Erythroblast (primary cell): ENCODE measurements at places on chromosomes 11 and 22.

DNA sequence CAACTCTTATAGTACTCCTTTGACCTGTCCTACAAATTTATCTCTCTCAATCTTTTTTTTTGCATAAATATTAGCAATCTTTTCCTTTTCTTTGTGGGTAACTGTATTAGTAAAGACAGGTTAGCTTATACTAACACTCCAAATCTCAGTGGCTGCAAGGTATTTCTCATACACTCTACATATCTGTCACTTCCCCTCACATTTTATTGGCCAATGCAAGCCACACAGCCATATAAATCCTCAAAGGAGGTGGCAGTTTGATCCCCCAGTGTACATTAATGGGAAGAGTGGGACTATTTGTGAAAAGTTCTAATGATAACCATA is 42.6 kb upstream of the EED start:
- DNase-seq = peak; percentile 62

DNA sequence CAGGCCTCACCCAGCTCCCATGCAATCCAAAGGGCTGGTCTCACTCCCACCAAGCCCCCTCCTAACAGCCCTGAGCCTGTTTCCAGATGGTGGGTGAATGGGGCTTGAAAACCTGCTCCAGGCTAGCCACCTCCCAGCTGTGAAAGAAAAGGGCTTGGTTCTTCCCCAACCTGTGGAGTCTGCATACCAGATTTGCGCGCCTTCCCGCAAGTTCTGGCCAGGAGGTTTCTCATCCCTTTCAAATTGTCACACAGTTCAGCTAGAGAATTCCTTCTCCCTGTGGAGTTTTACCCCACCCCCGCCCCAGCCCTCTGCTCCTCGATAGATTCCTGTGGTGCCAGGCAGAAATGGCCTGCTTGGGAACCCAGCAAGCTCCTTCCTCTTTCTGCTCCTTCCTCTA is 734.6 kb upstream of the FAT3 start:
- no peak for DNase-seq

DNA sequence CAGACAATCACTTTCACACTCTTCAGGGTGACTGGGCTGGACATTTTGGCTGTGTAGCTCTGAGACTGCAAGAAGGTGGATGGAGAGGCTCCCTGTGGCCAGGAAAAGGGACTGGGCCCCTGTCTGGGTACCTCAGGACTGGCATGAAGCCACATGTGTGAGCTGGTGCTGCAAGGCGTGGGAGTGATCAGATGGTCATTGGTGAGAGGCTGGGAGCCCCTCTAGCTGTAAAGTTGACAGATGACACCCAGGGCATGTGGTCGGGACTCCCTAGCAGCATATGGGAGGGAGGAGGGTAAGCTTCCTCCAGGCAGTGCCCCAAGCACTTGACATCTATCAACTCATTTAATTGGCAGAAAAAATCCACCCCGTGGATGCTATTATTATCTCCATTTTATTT is 18.9 kb upstream of the CABP2 start:
- no peak for DNase-seq

DNA sequence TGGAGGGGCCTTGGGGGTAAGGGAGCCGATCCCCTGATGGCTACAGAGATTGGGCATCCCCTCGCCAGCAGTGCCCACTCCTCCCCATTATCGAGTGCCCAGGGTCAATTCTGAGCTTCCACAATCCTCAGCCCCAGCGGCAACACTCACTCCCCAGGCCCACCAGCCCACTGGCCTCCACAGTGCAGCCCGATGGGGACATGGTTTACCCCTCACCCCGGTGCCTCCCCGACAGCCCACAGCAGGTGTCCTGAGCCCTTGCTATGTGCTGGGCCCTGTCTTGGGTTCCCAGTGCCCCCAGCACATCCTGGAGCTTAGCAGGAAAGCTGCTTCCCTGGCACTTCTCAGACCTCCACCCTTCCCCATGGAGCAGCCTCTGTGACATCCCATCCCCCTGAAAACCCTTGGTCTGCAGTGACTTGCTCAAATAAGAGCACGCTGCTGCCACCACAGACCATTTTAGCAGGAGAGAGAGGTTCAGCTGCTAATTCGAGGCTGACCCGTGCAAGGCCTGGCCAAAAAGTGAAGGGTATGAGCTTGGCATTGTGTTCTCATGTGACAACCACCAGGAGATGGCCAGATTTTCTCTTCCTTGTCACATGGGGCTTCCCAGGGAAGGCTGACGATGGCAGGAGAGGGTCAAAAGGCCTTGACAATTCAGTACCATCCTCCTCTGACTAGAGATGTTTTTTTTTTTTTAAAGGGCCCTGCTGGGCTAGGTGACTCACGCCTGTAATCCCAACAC is 23.6 kb downstream of the KCNJ4 start:
- DNase-seq = no peak

DNA sequence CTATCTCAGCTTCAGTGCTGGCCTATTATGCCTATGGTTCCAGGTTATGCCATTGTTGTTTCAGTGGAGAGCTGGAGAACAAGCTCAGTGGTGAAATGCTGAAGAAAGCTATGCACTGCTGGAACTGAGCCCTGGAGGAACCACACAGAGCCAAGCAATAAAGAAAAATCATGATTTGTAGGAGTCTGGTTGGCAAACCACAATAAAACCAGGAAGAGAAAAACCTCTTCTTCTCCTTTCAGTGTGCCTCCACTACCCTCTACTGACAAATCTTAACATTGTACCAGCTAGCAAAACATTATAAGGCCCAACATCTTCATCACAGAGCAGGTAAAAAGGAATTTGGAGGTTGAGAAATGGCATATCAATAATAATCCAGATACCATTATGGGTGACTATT is 5.3 kb downstream of the OR51F2 start:
- DNase-seq = no peak

DNA sequence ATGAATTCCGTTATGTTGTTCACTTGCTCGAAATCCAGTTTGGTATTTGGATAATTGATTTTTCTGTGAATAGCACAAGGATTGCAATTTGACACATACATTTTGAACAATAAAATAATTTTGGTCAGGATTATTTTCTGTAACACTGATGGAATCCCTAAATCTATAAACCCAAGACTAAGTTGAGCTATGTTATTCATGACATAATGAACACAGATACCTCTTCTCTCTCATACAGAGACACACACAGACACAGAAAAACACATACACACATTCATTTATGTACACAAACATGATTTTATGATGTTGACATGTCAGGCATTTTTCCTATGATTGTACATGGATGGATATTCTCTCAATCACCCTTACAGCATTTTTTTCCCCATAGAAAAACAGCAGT is at the start of gene OR4C5:
OR4C5 (minus strand) TSS at position 101 of the 400 bp plus-strand sequence; CDS start at position 101, 0 bp downstream.
- DNase-seq = no peak

GRCh38 chr22:30390974-30391691 is 3.9 kb upstream of the RNF215 start:
- peak; percentile 86 for DNase-seq

DNA sequence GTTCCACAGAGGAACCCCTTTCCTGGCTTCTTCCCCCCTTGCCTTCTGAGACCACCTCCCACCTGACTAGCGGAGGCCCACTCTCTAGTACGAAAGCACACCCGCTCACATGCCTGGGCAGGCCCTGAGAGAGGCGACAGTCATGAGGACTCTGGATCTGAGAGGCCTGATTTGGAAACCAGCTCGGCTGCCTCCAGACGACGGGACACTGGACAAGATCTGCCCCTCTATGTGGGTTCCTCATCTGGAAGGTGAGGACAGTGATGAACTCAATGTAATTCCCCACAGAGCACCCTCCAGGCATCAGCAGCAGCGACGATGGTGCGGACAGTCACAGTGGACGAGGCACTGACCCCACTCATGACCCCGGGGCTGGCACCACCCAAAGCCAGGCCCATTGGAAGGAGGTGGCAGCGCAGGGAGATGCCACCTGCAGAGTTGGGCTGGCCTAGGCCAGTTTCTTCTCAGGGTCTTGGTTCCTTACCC is 7.5 kb downstream of the SULT4A1 start:
- DNase-seq = no peak

DNA sequence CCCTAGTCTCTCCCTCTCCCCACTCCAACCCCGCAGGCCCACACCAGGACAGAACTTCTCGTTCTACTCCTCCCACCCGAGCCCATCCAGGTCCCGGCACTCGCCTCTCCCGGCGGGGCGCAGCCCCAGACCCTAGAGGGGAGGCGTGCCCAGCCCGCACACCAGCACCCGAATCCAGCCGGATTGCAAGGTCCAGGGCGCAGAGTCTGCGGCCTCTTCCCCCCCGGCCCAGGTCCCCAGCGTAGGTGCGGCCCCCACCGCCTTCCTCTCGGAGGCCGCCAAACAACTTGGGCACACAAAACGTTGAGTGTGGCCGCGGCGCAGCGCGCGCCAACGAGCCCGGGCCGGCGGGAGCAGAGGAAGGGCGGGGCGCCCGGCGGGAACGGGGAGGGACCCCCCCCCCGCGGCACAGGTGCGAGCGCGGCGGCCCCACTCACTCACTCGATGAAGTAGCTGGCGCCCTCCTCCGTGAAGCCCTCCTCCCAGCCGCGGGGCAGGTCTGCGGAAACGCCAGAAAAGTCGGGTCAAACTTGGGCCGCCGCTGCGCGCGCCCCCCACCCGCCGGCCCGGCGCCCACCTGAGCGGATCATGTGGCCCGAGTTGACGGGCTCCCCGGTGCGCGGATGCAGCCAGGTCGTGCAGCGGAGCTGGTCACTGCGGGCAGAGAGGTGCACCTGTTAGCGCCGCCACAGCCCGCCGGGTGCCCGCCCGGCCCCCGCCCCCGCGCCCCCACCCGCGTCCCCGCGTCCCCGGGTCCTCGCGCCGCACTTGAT is 480 bp downstream of the PLEKHA7 start:
- no peak for DNase-seq

- DNase-seq = no peak
Measured at GRCh38 chr11:28738549-28738948, 630.4 kb downstream of the METTL15 start.

GRCh38 chr11:133922078-133922870 is 34.5 kb downstream of the IGSF9B start:
- DNase-seq = no peak

GRCh38 chr11:2154889-2155288 is 6.1 kb downstream of the INS start:
- DNase-seq = no peak

DNA sequence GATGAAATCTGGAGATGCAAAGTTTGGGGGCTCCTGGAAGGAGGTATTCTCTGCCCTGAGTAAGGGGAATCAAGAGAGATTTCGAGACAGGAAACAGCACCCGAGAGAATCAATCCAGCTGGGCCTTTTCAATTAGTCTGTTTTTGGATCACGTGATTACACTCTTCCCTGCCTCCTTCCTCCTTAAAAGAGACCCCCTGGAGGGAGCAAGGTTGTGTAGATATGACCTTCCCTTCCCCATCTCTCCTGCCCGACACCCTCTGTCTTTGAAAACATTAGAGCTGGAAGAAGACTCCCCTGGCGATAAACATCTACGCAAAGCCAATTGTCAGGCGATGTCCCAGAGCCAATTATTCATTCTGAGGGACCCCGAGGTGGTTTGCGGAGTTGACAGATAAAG is 407.9 kb downstream of the MIAT start:
- DNase-seq = no peak

- DNase-seq = peak; percentile 78
Measured at GRCh38 chr22:36253523-36254490, 874 bp downstream of the APOL1 start.

DNA sequence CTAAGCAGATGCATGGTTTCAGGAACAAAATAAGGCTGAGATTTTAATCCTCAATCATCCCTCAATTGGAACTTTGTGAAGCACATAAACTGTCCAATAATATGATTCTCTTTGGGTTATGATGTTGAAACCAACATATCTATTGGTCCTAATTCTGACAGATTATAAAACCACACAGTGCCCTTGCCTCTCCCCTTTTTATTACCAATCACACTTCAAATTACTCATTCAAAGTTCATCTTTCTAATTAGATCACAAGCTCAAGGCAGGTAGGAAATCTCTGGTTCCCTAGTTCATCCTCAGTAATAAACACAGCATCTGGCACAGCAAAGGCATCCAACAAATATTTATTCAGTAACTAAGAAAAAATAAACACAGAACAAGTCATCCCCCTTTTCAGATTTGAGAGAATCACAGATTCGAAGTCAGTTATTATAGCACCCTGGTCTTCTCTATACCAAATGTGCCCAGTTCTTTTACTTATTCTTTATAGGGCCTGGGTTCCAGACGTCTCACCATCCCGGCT is 611.6 kb downstream of the INSC start:
- no peak for DNase-seq

- no peak for DNase-seq
Measured at GRCh38 chr11:107744736-107745135, 32.9 kb upstream of the SLN start.

GRCh38 chr11:102577182-102577581 is 46.6 kb upstream of the MMP7 start:
- DNase-seq = no peak

DNA sequence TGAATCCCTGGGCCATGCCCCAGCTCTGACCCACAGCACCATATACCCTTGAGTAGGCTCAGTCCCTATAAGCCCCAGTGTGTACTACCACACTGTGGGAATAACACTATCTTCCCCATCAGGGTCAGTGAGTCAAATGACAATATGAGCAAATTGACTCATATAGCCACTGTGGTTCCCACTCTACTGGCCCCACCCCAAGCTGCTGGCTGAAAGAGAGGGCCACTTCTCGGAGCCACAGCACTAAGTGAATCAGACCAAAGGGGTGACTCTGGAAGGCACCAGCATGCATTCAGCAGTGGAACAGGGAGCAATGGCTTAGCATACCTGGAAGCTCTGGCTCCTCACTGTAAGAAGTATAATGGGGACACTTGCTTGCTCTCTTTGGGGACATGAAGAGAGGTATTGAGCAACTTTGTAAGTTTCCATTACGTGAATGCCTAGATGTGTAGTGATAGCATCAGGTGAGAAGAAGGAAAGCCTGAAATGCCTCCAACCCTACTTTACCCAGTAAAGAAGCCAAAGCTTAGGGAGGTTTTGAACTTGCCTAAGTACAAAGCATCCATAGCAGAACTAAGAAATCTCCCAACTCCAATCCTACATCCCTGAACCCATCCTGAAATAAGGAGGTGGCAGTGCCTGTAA is 13.5 kb downstream of the CD59 start:
- peak; percentile 51 for DNase-seq

- no peak for DNase-seq
Measured at GRCh38 chr11:23688835-23689234, 808.0 kb upstream of the LUZP2 start.

- no peak for DNase-seq
Measured at GRCh38 chr11:446891-447290, 3.2 kb upstream of the PTDSS2 start.

- no peak for DNase-seq
Measured at GRCh38 chr11:70233511-70233934, 30.4 kb downstream of the FADD start.

DNA sequence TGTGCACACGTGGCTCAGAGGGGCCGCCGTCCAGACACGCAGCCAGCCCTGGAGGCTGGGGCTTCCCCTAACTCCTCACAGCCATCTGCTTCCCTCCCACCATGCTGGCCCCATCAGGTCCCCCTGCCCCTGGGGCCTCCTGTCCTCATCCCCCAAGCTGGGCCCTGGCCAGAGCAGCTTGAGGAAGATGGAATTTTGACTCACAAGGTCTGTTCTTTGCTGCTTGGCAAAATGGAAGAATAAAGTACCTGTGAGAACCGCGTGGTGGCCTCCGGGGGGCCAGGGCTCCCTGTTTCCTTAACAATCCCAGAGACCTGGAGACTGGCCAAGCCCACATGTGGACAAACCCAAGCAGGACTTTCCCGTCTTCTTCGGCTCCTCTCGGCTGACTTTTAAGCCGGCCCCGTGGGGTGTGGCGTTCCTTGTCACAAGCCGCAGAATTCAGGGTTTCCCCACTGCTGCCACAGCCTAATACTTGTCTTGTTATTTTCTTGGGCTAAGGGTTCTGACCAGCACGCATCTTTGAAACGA is 872.8 kb downstream of the BRD1 start:
- DNase-seq = no peak
